ENCODE measurements at places on chromosomes 16 and 17.

DNA sequence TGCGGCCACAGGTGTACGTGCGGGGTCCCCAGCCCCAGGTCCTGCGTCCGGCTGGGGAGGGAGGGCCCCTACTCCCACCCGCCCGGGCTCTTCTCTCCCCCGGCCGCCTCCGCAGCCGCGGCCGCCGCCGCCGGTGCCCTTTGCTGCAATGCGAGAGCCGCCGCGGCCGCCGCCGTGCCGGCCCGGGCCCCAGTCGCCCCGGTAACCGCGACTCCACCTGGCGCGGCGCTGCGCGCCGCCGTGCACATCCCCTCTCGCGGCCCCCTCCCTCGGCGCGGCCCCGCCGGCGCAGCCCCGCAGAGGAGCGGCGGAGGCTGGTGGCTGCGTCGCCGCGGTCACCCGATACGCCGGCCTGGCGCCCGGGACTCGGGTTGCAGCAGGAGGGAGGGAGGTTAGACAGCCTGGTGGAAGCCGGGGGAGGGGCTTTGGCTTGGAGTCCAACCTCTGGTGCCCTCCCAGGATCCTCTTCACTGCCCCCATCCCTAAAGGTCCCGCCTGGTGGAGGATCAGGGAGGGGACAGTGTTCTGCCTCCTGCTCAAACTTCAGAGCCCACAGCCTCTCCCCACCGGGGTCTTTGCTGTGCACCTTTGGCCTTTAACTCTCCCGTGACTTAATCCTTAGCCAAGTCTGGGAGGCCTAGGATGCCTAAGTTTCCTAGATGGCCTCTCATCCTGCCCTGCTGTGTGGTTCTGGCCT, 32.9 kb downstream of the SRCIN1 start:
- no peak for DNase-seq

GRCh38 chr16:73172241-73172972, 124.5 kb upstream of the ZFHX3 start:
- no peak for DNase-seq

- DNase-seq: no peak
Observed at GRCh38 chr17:74821655-74822334, 37.9 kb downstream of the GRIN2C start.

GRCh38 chr17:2084036-2084765, 29.3 kb downstream of the HIC1 start:
- DNase-seq: no peak

- DNase-seq: no peak
Observed at GRCh38 chr17:79684132-79684985, 46.4 kb upstream of the ENPP7 start.

GRCh38 chr17:46842835-46843234, 8.5 kb upstream of the WNT9B start:
- DNase-seq: no peak

- no peak for DNase-seq
Observed at GRCh38 chr17:17784657-17785267, 52.0 kb downstream of the SREBF1 start.

GRCh38 chr17:34634551-34635160, 55.3 kb downstream of the TMEM132E start:
- no peak for DNase-seq

All from CD4-positive, alpha-beta T cell treated with Interleukin-21 for 1 hour (primary cell).